HT1080 (cell line): ENCODE measurements at places on chromosomes 1 and 21. TPM values are rescaled to one million over a fixed set of nuclear protein-coding genes. Genes with fewer than 3 reads are reported as not detected.
A peak's percentile ranks its signal among the peaks of the same experiment; 100 is the strongest.

DNA sequence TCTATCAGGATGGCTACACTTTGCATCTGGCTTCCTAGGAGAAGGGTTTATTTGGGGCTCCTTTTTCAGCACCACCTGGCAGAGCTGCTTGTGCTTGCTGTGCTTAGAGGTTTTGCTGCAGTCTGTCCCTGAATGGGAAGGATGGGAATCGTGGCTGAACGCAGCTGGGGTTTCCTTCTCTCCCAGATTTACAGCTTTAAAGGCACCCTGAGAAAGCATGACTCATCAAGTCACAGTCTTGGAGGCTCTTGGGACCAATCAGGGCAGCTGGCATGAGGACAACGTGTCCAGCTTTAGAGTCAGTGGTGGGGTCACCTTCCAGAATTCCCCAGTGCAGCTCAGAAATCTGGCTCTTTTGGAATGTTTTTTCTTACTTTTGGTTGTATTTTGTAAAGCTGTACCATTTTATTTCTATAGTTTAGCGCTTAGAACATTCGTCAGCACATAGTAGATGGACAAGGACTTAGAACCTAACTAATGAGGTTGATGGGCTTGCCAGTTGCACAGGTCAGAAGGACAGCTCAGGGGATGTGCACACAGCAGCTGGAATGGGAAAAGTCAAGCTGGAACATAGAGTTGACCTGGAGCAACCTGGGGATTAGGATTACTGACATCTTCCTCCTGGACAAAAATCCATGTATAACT, 222.6 kb downstream of the PRDM2 start:
- no peak for DNase-seq

DNA sequence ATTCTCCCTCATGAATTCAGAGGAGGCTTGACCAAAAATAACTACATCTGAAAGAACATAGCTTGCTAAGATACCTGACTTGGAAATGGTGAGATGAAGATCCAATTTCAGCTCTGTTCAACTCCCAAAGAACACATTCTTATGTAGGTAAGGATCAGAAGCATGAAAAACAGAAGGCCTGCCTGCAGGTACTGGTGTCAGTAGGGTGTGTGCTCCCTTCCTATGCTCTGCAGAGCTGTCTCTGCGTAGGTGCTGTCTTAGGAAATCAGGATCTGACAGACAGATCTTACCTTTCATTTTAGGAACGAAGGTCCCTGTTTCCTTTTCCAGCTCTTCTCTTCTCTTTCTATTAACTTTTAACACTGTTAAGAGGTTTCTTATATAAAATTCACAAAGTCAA, 5.6 kb upstream of the OR6K2 start:
- DNase-seq: no peak

DNA sequence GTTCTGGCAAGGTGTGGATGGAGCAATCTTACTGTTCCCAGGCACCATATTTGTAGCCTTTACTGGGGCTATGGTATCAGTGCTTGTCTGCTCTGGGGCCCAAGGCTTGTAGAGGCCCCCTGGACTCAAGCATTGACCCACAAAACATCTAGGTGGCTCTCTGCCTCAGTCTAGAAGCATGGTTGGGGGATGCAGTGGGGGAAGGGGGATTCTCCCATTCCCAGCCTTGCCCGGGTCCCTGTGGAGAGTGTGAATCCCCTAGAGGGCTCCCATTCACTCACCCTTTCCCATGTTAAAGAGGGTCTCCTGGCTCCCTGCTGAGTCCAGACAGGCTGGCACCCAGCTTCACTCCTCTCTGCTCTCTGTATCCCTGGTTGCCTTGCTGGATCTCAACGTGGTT, 28.2 kb upstream of the DIRAS3 start:
- no peak for DNase-seq

GRCh38 chr1:108011295-108011694, 46.3 kb upstream of the VAV3 start:
- no peak for DNase-seq

GRCh38 chr1:41414296-41414695, 53.1 kb downstream of the FOXO6 start:
- DNase-seq: no peak

GRCh38 chr1:8712413-8713231, 104.8 kb downstream of the RERE start:
- peak; percentile 84 for DNase-seq

- DNase-seq: peak; percentile 44
These were observed 682.4 kb upstream of the TPTE start for GRCh38 chr21:9838738-9839642.

GRCh38 chr1:196493881-196494280, 114.4 kb downstream of the KCNT2 start:
- DNase-seq: no peak

- peak; percentile 55 for DNase-seq
These were observed 4.1 kb upstream of the LCE7A start for GRCh38 chr1:152855661-152856060.

- DNase-seq: peak; percentile 87
These were observed 3.0 kb downstream of the GNG12 start for GRCh38 chr1:67830226-67830625.

DNA sequence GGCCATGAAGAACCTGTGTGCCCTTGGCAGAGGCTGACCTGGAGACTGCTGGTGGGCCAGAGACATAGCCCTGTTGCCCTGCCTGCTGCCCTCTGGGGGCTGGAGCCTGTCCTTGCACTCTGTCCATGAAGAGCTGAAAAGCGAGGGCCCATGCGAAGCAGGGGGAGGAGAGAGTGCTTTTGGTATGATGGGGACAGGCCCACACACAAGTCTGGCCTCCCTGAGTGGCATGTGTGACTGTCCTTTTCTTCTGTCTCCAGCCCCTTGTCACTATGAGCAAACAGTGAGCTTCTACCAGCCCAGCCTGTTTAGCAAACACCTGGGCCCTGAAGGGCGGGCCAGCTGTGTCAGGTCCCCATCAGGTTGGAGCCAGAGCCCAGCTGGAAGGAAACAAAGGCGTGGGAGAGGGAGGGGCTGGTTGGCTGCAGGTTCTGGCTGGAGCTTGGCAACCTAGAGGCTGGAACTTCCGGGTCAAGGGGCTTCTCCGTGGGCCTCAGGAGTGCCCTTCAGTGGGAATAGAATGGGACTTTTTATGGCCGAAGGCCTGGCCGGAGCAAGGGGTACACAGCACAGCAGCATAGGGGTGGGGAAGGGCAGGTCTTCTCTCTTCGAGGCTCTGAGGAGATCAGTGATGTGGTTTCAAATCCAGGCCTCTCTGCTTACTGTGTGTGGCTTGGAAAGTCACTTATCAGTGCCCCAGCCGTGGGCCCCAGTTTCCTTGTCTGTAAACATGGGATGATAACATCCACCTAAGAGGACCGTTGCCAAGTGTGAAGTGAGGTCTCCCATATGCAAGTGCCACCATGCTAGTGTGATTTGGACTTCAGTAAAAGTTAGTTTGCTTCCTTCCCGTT, 14.3 kb downstream of the QSOX1 start:
- no peak for DNase-seq

DNA sequence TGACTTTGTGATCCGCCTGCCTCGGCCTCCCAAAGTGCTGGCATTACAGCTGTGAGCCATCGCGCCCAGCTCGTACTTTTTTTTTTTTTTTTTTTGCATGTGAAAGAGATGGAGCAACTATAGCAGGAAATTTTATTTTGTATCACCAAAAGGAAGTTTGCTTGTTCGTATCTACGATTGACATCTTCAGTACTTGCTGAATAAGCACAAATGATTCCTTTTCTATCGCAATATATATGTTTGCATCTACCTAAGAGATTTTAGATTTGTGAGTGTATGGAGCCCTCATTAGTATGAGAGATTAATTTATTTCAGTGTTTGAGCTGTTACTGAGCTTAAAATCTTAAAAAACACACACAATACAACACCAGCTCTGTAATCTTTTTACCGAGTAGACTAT, 143.1 kb downstream of the NFIA start:
- no peak for DNase-seq

GRCh38 chr1:39117899-39118450, 86.5 kb upstream of the MACF1 start:
- no peak for DNase-seq

DNA sequence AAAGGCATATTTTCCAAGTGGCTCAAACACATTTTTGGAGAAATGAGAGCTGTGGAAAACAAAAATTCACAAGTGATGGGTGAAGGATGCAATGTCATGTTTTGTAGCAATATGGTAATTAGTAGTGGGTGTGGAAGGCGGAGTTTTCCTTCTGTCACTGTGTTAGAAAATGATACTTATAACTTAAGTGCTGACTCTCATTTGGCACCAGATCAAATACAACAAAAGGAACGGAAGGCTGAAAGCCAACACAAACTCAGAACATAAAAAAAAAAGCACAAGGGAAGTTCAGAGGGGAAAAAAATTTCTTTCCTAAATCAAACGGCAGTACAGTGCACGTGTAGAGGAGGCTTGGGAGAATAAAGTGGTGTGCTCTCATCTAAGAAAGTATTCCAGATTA, at the start of gene TNFSF18:
Gene TNFSF18 (minus strand): TSS at position 77 of the 400 bp plus-strand sequence. CDS start 45 bp downstream, at position 32.
- DNase-seq: no peak

DNA sequence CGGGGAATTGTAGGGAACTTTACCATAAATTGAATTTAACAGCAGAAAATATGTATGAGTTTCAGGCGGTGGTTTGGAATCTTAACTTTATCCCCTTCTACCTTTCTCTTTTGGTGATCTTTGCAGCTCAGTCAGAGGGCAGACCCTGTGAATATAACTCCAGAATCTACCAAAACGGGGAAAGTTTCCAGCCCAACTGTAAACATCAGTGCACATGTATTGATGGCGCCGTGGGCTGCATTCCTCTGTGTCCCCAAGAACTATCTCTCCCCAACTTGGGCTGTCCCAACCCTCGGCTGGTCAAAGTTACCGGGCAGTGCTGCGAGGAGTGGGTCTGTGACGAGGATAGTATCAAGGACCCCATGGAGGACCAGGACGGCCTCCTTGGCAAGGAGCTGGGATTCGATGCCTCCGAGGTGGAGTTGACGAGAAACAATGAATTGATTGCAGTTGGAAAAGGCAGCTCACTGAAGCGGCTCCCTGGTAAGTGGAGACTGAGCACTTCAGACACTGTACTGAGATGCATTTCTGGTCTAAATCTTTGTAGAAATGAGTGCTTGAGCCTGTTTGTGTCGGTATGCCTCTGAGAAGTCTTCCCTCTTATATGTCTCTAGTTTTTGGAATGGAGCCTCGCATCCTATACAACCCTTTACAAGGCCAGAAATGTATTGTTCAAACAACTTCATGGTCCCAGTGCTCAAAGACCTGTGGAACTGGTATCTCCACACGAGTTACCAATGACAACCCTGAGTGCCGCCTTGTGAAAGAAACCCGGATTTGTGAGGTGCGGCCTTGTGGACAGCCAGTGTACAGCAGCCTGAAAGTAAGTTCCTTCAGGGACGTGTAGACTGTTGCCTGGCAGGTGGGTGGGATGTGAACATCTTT, 1.5 kb downstream of the CCN1 start:
- peak; percentile 77 for DNase-seq

DNA sequence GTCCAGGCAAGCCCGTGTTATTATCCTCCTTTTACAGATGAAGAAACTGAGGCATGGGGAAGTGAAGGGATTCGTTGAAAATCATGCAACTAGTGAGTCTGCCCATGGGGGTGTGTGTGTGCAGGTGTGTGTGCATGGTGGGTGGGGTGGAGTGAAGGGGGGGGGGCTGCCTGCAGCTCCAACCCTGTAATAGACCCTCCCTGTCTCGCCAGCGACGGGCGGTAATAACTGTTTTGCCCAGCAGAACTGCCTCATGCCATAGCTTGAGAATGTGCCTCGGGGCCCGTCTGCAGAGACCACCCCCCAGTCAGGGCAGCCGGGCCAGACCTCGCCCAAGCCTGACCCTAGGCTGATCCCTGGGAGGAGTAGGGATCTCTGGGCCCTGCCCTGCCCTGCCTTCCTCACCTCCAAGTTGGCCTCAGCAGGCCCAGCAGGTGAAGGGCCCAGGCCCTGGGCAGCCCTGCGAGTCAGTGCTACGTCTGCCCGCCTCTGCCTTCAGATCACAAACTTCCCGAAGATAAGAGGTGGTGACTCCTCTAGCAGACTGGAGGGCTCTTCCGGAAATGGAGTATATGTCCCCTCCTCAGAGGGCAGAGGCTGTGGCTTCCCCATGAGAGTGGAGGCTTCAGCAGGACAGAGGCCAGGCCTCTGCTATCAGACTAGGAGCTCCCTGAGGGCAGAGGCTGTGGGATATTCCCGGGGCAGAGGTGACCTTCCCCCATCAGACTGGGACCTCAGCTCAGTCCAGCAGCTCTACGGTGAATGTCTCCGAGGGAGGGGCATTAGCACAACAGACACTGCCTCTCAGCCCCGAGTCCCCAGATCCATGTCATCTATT, 15.7 kb upstream of the EPHA2 start:
- no peak for DNase-seq

DNA sequence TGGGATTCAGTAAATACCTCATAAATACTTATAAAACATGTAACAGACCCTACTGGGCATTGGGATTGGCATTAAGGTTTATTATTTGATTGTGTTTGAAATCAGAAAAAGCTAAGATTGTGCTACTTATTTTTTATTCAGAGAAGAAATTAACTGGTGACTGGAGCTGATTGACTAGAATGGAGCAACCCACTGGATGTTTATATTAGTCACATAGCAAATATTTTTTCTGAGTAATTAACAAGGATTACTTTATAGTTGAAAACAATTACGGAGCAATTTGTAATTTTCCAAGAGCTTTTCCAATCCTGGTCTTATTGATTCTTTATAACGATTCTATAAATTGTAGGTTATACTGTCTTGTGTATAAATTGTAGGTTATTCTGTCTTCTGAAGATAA, 208.7 kb downstream of the HLX start:
- DNase-seq: no peak

- DNase-seq: no peak
These were observed 86.7 kb upstream of the USP24 start for GRCh38 chr1:55301912-55302311.

DNA sequence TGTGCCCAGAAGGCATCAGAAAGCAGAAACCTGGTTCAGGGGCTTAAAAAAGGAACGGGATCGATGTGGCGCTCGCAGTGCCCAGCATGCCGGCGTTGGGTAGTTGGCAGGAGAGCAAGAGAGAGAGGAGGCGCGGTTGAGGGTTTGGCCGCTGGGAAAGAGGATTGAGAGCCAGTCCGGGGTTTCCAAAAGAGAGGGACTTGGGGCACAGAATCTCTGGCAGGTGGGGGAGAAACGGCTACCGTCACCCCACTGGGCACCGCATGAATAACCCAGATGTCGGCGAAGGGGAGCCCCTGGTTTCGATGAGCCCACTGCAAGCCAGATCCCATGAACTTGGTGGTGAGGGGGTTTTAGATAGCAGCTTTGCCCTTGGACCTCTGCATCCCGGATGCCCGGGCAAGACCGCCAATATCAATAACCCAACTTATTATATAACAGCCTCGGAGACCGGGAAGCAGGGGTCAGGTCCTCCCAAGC, 60.4 kb upstream of the ACOT11 start:
- DNase-seq: no peak

Gene TMEM240
- 3.1 TPM in 1 of 2 replicates, not detected in the other for total RNA-seq

Gene NTMT2
- total RNA-seq: not detected in 2 replicates

Gene CSF3R
- not detected in 2 replicates for total RNA-seq

Gene PKP1
- total RNA-seq: not detected in 2 replicates

Gene KRTAP19-2
- not detected in 2 replicates for total RNA-seq

Gene PLEKHO1
- 45.1 and 50.1 TPM in 2 replicates for total RNA-seq

Gene ABCA4
- total RNA-seq: 0.26 TPM in 1 of 2 replicates, not detected in the other

Gene OR2AK2
- total RNA-seq: not detected in 2 replicates

Gene CRP
- total RNA-seq: not detected in 2 replicates

Gene PTPRU
- 37.5 and 40.1 TPM in 2 replicates for total RNA-seq

Gene RUNX3
- total RNA-seq: 3.2 and 5.5 TPM in 2 replicates

Gene ANGPTL1
- not detected in 2 replicates for total RNA-seq
